ENCODE measurements at places on chromosomes 11 and 22. TPM values are rescaled to one million over a fixed set of nuclear protein-coding genes. Genes with fewer than 3 reads are reported as not detected.

DNA sequence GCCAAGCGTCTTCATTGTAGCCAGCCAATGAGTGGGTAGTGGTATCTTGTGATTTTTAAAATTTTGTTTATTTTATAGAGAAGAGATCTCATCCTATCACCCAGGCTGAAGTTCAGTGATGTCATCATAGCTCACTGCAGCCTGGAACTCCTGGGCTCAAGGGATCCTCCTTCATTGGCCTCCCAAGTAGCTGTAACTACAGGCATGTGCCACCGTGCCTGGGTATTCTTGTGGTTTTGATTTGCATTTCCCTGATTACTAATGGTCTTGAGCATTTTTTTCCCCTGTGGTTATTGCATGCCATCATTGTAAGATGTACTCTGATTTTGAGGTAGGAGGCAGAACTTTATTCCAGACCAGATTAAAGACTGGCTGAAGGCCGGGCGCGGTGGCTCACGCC is 2.4 kb upstream of the DENND6B start:
- no peak for DNase-seq

DNA sequence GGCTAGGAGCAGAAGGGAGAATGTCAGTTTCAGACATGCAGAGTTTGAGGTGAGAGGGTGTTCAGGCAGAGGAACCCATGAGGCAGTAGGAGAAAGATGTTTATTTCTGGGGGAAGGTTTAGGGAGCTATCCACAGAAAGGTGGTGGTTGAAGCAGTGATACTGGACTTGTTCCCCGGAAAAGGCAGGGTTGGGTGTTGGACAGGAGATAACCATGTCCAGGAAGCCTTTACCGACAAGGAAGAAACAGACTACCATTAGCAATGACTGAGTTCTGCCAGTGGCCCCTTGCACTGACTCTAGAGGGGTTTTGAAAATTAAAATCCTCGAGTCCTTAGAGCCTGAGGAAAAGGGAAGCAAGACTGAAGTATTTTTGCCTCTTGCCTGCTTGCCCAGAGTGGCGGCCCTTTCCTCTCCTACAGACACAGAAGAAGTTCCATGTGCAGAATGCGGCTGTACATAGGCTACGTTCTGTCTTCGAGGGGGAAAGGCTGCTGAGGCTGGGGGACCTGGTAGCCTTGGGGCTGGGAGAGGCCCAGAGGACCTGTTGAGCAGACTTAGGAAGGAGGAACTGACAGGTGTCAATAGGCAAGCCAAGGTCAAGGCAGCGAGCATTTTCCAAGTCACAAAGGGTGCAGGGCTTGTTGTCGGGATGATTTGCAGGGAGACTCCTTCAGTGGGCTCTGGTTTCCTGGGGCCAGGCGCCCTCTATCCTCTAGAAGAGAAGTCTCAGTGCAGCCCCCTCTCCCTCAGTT is 146.7 kb downstream of the LDLRAD3 start:
- DNase-seq: no peak

GRCh38 chr22:17269607-17270261 is 50.5 kb upstream of the ADA2 start:
- DNase-seq: no peak

DNA sequence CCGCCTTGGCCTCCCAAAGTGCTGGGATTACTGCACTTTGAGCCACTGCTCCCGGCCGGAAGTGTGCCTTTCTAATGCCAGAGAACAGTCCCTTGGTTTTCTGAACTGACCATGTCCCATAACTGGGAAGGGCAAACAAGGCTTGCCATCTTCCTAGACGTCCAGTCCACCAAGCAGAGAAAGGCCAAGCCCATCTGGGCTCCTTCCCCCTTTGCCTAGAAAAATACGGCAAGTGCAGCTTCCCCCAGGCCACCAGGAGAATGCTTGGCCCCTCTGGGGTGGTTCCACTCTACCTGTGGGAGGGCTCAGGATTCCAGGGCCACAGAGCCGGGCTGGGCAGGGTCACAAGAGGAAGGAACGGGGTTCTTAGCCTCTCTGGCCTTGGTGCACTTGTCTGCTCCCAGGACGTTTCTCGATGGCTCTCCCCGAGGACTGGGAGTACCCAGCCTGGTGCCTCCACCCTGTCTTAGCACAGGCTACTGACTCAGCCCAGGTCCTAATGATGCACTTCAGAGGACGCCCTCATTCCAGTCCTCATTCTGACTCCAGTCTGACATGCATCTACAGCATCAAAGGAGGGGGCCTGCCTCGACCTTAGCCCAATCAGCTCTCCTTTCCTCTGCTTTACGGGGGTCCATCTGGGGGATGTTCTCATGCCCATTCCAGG is 1.2 kb downstream of the USP2 start:
- DNase-seq: no peak

GRCh38 chr11:131653260-131653659 is 282.8 kb downstream of the NTM start:
- DNase-seq: no peak

GRCh38 chr22:42939451-42939881 is 75.5 kb downstream of the PACSIN2 start:
- no peak for DNase-seq

DNA sequence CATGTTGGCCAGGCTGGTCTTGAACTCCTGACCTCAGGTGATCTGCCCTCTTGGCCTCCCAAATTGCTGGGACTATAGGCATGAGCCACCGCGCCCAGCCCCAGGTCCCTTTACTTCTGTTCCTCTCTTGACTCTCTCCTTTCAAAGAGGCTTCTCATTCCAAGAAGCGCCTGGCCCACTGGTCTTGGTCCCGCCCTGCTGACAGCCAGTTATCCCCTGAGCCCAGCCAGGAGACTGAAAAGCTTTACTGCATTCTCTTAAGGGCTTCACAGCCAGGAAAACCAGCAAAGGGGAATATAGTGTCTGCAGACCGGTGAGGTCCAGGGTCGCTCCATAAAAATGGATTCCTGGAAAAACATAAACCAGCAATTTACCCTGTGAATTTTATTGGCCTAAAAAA is 68.3 kb downstream of the NFAM1 start:
- DNase-seq: no peak

DNA sequence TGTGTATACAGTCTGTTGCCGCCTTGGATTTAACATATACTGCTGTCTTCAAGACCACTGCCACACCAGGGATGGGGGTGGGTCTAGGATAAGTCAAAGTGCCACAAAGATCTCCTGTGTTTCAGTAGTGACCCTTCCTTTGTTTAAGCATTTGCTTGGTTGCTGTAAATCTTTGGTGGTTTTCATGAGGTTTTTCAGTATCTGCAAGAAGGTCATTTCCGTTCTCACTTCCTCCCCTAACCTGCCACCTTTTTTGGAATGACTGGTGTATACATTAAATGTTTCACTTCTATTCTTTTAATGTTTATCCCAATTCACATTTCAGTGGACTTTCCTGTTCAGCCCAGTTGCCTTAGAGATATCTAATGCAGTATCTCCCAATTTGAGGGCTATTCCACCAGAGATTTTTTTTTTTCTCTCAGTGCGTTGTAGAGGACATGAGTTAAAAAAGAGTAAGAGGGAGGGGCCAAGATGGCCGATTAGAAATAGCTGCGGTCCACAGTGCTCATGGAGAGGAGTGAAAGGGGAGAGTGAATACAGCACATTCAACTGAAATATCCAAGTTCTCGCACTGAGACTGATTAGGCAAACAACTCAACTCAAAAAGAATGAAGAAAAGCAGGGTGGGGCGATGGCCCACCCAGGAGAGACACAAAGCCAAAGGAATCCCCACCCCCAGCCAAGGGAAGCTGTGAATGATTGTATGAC is 43.2 kb downstream of the USP47 start:
- DNase-seq: no peak

DNA sequence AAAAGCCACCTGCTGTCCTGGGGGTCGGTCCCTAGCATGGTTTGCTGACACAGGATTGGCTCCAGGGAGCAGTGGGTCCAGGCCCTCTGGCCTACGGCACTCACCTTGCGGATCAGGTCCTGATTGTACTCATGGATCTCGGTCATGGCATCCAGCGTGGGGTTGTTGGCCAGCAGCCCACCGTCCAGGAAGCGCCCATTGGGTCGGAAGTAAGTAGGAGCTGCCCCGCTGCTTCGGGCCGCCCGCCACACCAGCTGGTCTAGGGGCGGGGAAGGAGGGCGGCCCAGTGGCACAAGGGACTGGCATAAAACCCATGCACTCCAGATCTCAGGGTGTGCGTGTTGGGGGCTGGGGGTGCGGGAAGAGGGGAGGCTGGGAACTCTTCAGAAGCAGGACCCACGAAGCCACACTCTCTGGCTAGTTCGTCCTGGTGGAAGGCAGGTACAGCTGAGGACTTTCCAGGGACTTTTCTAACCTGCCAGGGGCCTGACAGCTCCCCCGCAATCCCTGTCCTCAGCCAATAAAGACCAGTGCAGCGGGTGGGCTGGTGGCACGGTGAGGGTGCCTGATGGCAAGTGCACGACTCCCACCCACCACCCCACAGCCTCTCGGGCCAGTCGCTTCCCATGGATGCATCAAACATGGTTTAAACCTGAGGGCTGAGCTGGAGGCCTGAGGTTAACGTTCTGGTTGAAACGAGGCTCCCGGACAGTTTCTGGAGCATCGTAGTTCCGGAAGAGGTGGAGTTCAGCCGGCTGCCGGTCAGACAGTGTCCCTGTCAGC is 5.1 kb upstream of the BAIAP2L2 start:
- DNase-seq: no peak

DNA sequence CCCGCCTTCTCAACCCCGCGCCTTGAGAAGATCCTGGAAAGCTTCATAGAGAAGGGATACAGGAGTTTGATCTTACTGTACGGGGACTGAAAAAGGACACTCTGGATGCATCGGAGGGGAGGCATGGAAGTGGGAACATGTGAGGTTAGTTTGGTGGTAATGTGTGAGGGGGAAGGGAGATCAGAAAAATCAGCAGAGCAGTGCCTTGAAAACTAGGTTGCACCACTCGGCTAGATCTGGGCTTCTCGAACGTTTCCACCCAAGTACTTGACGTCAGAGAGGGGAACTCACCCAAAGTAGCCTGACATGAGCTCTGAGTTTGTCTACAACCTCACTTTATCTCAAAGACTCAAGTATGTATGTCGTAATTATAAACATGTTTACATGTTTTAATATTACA is 14.5 kb downstream of the USP35 start:
- DNase-seq: no peak

DNA sequence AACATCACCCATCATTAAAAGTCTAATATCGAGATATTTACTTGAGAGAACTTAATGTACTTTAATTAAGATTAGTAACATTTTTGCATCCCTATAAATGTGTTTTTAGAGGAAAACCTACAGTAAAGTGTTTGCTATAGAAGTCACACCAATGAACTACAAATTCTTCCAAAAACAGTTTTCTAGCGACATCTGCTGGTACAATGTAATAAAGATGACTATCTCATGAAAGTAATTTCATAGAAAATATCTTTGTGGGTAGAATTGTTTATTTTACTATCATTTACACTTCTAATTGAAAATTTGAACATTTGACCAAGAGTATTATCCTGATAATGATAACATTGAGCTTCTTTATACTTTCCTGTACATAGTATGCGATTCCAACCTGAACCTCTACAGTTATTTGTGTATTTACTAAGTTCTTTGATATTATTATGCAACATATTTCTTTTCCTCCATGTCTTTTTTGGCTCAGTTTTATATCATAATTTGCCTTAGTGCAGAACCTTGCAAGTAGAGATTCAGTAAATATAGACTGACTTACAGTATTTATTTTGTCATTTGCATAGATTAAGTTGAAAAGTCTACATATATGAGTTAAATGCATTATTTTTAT is 252.7 kb downstream of the TMEM135 start:
- peak; percentile 63 for DNase-seq

- DNase-seq: no peak
These were observed 123.4 kb upstream of the ARHGAP42 start for GRCh38 chr11:100563541-100564280.

The KDM4E gene
- 0.31 TPM for polyA plus RNA-seq

The ALKBH3 gene
- 27.3 TPM for polyA plus RNA-seq

The MYBPC3 gene
- polyA plus RNA-seq: 0.49 TPM

The B4GALNT4 gene
- 12.4 TPM for polyA plus RNA-seq

The GUCY1A2 gene
- 5.9 TPM for polyA plus RNA-seq

The TNNT3 gene
- polyA plus RNA-seq: 8,959 TPM

The AHNAK gene
- 359 TPM for polyA plus RNA-seq

The ASCL2 gene
- polyA plus RNA-seq: 0.17 TPM

The CSF2RB gene
- 2.0 TPM for polyA plus RNA-seq

Measured in hindlimb muscle (tissue), 1 donor.